ENCODE measurements at places on chromosomes 13 and 19. TPM values are rescaled to one million over a fixed set of nuclear protein-coding genes. Genes with fewer than 3 reads are reported as not detected.
A peak's percentile ranks its signal among the peaks of the same experiment; 100 is the strongest.

GRCh38 chr19:40604647-40605215 is 3.6 kb downstream of the LTBP4 start:
- DNase-seq, result no peak

The RB1 gene
- total RNA-seq, result 30.3 TPM

DNA sequence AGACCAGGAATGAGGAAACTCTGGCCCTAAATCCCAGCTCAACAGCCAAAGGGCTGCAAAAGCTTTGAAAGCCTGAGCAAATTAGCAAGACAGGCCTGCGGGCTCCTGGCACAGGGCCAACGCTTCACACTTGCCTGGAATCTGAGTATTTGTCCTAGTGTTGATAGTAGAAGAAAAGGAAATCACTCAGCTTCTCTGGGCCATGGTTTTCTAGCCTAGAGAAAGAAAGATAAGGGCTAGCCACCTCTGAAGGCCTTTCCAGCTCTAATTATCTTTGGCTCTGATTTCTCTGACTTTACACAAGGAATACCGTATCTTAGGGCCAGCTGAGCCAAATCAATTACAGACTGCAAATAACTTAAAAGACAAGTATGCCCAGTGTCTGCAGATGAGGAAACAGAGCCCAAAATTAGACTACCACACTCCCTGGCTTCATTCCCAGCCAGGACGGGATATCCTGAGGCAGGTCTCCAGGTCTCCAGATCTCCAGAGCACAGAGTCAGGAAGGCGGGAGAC is 69.6 kb downstream of the STK24 start:
- no peak for DNase-seq

GRCh38 chr13:82647540-82647939 is 1234.7 kb downstream of the SLITRK1 start:
- DNase-seq, result no peak

DNA sequence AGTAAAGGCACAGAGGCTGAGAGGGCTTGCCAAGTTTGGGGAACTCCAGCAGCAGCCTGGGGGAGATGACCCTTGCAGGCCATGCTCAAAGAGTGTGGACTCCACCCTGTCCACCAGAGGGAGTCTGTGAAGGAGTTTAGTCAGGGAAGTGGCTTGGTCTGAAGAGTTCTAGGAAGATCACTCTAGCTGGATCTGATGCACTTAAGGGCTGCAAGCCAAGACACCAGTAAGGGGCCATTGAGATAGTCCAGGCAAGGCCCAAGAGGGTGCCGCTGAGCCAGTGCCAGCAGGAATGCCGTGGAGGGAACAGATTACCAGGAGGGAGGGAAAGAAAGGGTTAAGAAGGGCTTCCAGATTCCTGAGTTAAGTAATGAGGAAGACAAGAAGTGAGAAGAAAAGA is 68.7 kb downstream of the ZAR1L start:
- DNase-seq, result no peak

The CD33 gene
- 0.91 TPM for total RNA-seq

The PSG7 gene
- not detected for total RNA-seq

The TICAM1 gene
- total RNA-seq, result 27.5 TPM

- peak; percentile 69 for DNase-seq
Measured at GRCh38 chr13:41457589-41458186, 338 bp downstream of the RGCC start.

- DNase-seq, result no peak
Measured at GRCh38 chr13:45521297-45521696, 56.6 kb downstream of the COG3 start.

DNA sequence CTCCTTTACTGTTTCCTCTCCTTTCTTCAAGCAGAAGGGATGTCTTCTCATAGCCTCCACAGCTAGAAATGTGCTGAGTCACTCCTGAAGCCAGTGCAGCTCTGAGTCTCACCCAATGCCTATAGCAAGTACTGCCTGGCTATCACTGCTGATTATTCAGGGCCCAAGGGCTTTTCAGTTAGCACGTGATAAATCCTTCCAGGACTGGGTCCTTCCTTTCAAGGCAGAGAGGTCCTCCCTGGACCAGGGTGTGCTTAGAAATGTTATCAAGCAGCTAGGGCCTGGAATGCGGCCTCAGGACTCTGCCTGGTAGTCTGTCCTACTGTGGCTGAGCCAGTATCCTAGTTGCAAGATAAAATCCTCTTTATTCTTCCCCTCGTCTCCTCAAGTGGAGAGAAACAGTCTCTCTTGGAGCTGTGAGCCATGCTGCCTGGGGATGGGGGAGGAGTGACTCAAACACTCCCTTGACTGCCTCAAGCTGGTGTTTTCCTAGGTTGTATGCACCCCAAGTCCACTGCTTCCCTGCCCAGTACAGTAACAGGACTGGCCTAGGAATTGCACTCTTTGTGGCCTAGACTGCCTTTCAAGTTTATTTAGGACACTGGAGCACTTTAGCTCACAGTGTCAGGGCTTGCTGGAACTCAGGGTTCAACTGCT is 198.7 kb upstream of the SERP2 start:
- DNase-seq, result no peak

- DNase-seq, result no peak
Measured at GRCh38 chr13:44668688-44669087, 92.6 kb upstream of the TSC22D1 start.

DNA sequence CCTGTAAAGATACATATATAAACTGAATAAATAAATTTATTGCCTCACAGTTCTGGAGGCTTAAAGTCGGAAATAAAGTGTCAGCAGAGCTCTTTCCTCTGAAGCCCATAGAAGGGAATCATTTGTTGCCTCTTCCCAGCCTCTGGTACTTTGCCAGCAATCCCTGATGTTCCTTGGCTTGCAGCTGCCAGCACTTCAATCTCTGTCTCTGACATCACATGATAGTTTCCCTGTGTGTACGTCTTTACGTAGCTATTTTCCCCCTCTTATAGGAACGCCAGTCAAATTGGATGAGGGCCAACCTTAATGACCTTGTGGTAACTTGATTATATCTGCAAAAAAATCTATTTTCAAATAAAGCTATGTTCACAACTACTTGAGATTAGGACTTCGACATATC is 250.9 kb downstream of the LIG4 start:
- DNase-seq, result no peak

DNA sequence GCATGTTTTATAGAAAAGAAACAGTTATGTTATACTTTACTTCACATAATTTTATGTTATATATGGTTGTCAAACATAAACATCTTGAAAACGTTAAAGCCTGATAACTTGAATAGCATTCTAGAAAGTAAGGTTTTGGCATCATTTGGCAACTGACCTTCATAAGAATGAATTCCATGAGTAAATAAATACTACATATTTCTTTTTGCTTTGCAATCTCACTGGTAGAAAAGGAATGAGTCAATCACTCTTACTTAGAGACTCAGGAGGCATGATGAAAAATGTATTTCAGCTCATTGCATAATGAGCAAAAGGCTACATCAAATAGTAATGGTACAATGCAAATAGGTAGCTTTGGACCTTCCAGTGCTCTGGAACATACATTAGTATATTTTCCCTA is 1381.9 kb downstream of the EFNB2 start:
- no peak for DNase-seq

- DNase-seq, result peak; percentile 91
Measured at GRCh38 chr19:40662925-40663694, 27.3 kb downstream of the NUMBL start.

The FUT6 gene
- total RNA-seq, result not detected

Measured in activated naive CD4-positive, alpha-beta T cell treated with anti-CD3 and anti-CD28 coated beads, Interleukin-2, amount 50 U/mL, for 72 hours (primary cell).